ENCODE measurements at places on chromosomes 3 and 15. TPM values are rescaled to one million over a fixed set of nuclear protein-coding genes. Genes with fewer than 3 reads are reported as not detected.
A peak's percentile ranks its signal among the peaks of the same experiment; 100 is the strongest.

The BCHE gene
- 29.1 TPM for total RNA-seq

The HESX1 gene
- 1.0 TPM for total RNA-seq

The SLC28A1 gene
- total RNA-seq, result not detected

The SCAANT1 gene
- total RNA-seq, result not detected

The ACKR4 gene
- 0.64 TPM for total RNA-seq

The MYZAP gene
- 3.1 TPM for total RNA-seq

The NR2C2 gene
- total RNA-seq, result 40.0 TPM

The RTP4 gene
- total RNA-seq, result 0.78 TPM

The TGM4 gene
- not detected for total RNA-seq

The UPK1B gene
- 2.2 TPM for total RNA-seq

The DLL4 gene
- total RNA-seq, result 213 TPM

The THBS1 gene
- 2,289 TPM for total RNA-seq

The GXYLT2 gene
- 4.8 TPM for total RNA-seq

The FGF7 gene
- total RNA-seq, result 0.64 TPM

The STRIT1 gene
- not detected for total RNA-seq

DNA sequence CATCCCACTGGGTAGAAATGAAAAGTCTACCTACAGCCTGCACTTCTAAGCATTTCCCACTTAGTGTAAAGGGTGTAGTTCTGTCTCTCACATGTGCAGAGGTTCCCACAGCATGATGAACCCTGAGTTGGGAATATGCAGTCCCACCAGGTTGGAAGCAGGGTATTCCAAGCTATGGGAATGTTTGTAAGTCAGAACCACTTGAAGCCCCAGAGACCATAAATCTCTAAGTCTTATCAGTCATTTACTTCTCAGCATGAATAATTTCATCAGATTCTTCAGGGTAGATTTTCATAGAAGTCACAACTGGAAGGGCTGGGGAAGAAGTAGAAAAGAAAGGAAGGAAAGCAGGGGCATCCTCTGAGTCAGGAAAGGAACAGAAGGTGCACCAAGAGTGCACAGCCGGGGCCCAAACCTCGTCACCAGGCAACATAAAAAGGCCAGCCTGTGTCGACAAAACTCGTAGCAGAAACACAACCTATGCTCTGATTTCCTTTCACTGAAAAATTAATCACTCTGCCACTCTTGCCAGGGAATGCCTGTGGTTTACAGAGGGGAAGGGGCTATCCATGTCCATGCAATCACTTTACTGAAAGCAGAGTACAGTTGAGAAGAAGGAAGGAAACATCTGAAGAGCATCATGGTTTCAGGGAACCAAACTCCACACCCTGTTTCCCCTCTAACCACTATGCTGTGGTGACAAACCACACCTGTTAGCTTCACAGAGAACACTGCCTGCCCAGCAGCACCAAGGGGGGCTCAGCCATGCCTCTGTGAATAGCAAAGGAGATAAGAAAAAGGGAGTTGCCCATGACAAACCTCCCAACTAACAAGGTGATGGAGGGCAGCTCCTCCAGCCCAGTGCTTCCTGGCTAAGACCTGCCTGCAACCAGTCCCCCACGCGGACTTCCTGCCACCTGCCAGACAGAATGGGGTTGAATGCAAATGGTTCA, 40.5 kb downstream of the SH3BP5 start:
- DNase-seq, result no peak

- DNase-seq, result no peak
These were observed 247.7 kb downstream of the MYRIP start for GRCh38 chr3:40057077-40057476.

DNA sequence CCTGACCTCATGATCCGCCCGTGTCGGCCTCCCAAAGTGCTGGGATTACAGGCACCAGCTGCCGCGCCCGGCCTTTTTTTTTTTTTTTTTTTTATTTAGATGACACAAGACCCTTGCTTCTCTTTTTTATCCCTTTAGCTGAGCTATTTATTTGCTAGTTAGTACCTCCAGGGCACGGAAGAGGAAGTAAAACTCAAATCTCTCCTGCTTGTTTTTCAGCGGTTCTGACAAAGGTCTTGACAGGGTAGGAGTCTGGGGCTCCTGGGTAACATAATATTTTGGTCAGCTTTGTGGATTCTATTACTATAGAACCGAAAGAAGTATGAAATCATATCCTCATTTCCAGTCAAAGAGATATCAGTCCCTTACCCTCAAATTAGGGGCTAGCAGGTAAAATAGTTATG, 44.0 kb upstream of the ETV5 start:
- DNase-seq, result no peak

- DNase-seq, result no peak
These were observed 53.7 kb upstream of the INO80 start for GRCh38 chr15:41169781-41170180.

DNA sequence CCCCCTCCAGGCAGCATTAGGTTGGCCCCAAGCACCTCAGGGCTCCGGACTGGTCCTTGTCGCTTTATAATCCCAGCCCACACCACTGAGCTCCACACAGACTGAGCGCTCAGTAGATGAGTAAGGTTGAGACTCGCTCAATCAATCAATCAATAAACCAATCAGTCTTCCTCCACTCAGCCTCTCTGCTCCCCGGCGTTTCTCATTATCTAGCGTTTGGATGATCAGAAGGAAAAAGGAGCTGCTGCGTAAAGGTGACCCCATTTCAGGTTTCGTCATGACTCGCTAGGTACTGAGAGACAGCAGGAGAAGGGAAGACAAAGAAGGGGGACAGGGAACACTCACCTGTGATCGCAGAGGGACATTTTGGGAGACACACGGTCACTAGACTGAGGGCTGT, 41.2 kb downstream of the ZNF710 start:
- no peak for DNase-seq

DNA sequence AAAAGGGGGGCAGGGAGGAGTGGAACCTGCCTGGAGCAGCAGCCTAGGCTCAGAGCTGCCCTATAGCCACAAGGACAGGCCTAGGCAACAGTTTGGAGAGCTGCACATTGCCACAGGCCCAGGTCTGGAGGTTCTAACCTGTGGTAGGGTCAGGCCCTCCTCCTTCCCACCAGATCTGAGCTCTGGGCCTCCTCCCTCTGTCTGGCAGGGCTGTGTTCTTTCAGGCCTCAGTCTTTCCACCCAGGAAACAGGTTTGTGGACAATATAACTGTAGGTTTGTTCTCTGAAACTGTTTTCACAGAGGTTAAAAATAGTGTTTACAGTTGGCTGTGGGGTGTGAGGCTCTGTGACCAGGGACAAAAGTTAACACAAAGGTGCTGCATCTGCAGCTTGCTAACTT, 9.0 kb upstream of the CAMKV start:
- DNase-seq, result no peak

GRCh38 chr3:77370413-77370812, 330.5 kb downstream of the ROBO2 start:
- DNase-seq, result no peak

GRCh38 chr3:178602856-178603255, 66.6 kb downstream of the KCNMB2 start:
- DNase-seq, result no peak

DNA sequence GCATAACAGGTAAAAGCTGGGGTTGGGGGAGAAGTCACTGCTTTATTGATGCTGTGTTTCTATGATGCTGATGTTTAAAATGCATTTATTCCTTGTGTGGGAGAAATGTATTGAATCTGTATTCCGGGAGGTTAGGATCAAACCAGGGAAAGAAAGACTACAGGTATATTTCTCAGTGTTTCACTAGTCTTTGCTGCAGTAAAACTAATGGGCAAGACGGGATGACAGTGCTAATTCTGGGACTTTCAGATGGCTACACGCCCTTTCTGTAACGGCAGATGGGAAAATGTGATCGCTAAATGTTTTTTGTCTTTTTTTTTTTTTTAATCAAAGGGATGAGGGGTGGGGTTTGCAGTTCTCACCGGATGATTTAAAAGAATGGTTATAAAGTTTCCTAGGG, 393 bp downstream of the CNTN6 start:
- DNase-seq, result no peak

DNA sequence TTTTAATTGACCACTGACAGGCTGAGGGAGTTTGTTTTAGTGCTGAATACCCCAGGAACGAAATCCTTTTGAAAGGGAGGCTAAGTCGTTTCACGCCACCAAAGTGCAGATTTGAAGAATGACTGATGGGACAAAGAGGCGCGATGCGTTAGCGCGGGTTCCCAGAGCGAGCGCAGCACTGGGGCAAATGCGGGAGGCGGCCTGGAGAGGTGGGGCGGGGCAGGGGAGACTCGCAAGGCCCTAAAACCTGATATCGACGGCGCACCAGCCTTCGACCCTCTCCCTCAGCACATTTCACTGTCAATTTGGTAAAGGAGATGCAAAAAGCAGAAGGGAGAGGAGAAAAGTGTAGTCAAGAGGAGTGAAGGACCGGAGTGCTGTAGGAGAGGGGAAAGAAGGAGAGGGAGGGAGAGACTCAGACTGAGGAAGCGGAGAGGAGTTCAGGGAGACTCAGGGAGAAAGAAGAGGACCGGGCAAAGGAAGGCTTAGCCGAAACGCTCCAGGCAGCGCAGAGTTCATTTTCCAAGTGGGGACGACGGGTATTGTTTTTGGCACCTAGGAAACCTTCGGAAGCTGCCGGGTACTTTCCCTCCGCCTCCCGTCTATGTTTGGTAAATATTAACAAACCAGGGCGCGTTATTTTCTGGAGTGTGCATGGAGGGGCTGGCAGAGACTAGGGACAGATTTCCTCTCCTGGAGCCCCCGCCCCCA, 3.8 kb upstream of the FOXB1 start:
- no peak for DNase-seq

DNA sequence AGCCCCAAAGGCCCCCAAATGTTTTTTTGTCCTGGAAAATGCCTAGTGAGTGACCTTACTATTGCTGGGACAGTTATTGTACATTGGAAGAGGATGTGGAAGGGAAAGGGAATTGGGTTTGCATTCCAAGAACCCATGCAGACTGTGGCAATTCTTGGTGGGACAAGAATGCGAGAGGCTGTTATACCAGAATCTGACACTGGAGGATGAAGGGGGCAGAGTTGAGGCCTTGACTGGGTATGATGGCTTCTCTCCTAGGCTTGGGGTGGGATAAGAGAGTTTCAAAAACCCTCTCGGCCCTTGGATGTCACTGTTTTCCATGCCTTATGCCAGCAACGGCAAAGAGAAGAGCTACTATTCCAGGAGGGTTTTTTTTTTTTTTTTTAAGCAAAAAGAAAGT, 25.3 kb downstream of the IL16 start:
- no peak for DNase-seq

- no peak for DNase-seq
These were observed 56.1 kb downstream of the CACNA2D2 start for GRCh38 chr3:50447290-50447840.

- DNase-seq, result no peak
These were observed 4.5 kb downstream of the WNT5A start for GRCh38 chr3:55482496-55483195.

DNA sequence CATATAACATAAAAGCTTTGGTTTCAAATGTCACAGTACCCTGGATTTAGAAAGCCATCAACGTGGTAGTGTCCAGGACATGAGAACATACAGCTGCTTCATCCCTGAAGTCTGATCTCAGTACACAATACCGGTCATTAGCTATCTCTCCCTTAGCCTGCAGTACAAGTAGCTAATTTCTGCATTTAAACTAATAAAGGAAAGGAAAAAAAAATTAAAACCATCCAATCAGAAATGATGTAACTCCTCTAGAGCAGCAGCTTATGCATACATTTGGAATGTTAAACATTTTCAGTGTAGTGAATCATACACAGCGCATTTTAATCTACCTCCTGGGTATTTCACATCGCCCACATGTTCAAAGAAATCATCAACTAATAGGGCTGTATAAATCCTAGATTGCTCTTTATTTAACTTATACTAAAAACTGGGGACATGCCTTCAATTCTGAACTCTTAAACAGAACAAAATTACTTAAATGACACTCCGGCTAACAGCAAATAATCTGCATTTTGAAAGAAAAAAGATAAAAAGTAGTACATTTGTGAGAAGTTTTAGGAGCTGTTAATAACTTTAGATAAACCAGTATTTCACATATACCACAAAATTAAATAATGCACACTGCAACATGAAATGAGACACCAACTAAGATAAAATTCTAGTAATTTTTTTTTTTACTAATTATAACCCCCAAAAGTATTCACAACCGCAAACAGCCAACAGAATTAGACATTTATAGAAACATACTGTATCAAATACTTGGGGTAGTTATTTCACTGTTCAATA, 3.7 kb downstream of the IGF2BP2 start:
- no peak for DNase-seq

DNA sequence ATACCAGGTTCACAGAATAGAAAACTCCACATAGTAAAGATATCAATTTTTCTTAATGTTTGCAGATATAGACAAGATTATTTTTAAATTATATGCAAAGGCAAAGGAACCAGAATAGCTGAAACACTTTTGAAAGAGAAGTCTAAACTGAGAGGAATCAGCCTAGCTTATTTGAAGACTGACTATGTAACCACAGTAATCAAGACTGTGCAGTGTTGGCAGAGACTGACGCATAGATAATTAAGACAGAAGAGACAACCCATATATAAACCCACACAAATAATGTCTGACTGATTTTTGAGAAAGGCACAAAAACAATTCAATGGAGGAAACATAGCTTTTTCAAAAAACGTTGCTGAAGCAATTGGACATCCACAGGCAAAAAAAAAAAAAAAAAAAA, 28.6 kb upstream of the ACKR4 start:
- no peak for DNase-seq

GRCh38 chr15:82970696-82971095, 15.3 kb upstream of the RAMAC start:
- no peak for DNase-seq

GRCh38 chr3:134155446-134155845, 95.2 kb downstream of the RYK start:
- DNase-seq, result no peak

GRCh38 chr3:189233225-189233858, 61.6 kb downstream of the TPRG1 start:
- peak; percentile 2 for DNase-seq

- DNase-seq, result no peak
These were observed 98.3 kb upstream of the VGLL3 start for GRCh38 chr3:87088993-87089841.

- DNase-seq, result no peak
These were observed 96.8 kb upstream of the RGMA start for GRCh38 chr15:93185796-93186195.

DNA sequence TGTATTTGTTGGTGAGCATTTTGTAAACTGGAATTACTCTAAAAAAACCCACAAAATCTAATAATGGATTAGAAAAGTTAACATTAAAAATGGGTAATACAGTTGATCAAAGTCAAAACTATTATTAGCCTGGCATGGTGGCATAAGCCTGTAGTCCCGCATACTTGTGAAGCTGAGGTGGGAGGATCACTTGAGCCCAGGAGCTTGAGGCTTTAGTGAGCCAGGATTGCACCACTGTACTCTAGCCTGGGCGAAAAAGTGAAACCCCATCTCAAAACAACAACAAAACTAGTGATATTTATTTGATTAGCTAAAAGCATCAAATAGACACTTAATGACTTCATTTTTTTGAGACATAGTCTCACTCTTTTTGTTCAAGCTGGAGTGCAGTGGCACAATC, 3.6 kb downstream of the SNX1 start:
- DNase-seq, result no peak

- DNase-seq, result no peak
These were observed 130.0 kb downstream of the DMXL2 start for GRCh38 chr15:51492528-51492927.

GRCh38 chr15:42457445-42458442, 33.2 kb downstream of the ZNF106 start:
- peak; percentile 39 for DNase-seq

GRCh38 chr3:137924628-137925027, 85.3 kb upstream of the CLDN18 start:
- DNase-seq, result no peak

GRCh38 chr3:48990636-48991469, 812 bp downstream of the P4HTM start:
- no peak for DNase-seq

All from glomerular endothelial cell (primary cell).